Gastroesophageal sphincter (tissue), 4 donors: ENCODE measurements at places on chromosomes 16 and 17.

DNA sequence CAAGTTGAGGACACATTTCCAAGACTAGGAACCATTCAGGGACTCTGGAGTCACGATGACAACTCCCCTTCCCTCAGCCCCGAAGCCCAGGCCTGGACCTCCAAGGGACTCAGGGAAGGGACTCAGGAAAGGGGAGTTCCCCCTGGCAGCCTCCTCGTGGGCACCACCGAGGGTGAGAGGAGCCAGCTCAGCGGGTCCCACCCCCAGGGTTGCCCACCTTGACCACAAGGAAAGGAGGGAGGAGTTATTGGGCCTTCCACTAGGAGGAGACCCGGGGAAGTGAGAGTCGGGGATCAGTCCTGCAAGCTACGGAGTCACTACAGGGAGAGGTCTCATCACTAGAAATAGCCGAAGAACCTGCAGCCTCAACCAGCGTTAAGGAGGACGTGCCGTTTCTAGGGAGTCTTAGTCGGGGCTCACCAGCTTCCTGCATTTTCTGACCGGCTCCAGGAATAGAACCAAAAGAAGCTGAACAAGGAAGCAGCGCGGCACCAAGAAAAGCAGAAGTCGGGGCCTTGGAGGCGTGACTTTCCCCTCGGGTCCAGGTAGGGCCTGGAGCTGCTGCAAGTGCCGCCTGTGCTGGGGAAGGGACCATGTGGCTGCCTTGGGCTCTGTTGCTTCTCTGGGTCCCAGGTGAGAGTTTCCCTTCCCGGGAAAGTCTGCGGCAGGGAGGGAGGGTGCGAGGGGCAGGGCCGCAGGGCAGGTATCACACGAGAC is at the start of gene CD300A:
Gene CD300A, plus strand, starts transcription at position 524 of the 717 bp plus-strand sequence. Its CDS starts 70 bp downstream, at position 594.
- no peak for ATAC-seq

- ATAC-seq, result peak; percentile 80
These were observed 428 bp downstream of the SGSM2 start for GRCh38 chr17:2337544-2338314.

DNA sequence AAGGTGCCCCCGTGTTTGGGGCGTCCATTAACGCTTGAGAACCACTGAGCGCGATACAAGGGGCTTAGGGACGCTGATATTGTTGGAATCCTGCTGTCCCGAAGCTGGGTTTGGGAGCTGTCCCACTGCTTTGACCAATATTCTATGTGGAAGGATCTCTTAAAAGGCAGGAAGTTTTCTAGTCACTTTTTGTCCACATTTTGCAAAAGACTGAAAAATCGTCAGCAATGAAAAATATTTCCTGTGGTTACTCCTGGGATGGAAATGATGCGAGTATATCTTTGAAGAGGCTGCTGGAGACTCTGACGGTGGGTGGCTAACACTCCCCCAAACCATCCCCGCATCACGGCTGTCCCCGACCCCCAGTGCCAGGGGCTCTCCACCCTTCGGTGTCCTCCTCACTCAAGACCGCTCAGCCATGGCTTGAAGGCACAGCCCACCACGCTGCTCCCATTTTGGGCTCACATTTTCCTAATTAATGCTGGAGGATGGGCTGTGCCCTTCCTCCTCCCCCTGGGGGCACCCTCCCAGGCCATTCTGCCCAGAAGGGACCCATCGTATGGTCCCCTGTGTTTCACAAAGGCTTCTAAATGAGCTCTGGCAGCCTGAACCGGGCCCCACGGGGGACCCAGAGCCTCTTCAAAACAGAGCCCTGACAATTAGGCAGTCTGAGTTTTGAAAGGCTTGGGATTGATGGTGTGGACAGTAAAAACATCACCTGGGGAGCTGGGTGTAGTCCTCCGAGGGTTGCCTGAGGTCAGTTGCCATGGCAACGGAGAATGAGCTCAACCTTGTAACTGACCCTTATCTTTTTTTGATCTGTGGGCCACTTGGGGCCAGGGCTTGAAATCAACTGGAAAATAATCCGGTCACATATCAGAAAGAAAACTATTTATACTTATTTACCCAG is 158.6 kb downstream of the C16orf78 start:
- ATAC-seq, result no peak

- ATAC-seq, result no peak
These were observed 105.7 kb upstream of the PLCG2 start for GRCh38 chr16:81673432-81673831.

- no peak for ATAC-seq
These were observed 22.0 kb upstream of the CCL1 start for GRCh38 chr17:34384822-34385605.

- no peak for ATAC-seq
These were observed 12.5 kb downstream of the CDH13 start for GRCh38 chr16:82639263-82639662.

GRCh38 chr17:2795441-2796163 is 636 bp upstream of the RAP1GAP2 start:
- no peak for ATAC-seq

GRCh38 chr17:6686026-6686425 is 27.1 kb downstream of the SLC13A5 start:
- no peak for ATAC-seq

- ATAC-seq, result no peak
These were observed 2.4 kb downstream of the RAP1GAP2 start for GRCh38 chr17:2798678-2799077.

DNA sequence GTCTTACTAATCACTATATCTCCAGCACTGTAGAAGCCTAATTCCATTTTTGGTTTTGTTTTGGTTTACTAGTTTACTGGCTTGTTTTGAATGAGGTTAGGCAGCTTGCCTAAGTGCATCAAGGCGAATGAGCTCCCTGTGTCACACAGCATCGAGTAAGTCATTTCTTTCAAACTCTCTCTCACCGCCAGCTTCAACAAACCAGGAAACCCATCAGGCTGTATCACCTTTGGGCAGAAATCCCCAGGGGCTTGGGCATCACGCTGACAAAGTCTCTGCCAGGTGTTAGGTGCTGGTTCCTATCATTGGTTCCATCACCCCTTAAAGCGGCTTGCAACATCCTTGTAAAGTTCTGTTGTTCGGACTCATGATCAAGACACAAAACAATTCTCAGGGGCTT is 226.6 kb downstream of the GRIN2A start:
- no peak for ATAC-seq

DNA sequence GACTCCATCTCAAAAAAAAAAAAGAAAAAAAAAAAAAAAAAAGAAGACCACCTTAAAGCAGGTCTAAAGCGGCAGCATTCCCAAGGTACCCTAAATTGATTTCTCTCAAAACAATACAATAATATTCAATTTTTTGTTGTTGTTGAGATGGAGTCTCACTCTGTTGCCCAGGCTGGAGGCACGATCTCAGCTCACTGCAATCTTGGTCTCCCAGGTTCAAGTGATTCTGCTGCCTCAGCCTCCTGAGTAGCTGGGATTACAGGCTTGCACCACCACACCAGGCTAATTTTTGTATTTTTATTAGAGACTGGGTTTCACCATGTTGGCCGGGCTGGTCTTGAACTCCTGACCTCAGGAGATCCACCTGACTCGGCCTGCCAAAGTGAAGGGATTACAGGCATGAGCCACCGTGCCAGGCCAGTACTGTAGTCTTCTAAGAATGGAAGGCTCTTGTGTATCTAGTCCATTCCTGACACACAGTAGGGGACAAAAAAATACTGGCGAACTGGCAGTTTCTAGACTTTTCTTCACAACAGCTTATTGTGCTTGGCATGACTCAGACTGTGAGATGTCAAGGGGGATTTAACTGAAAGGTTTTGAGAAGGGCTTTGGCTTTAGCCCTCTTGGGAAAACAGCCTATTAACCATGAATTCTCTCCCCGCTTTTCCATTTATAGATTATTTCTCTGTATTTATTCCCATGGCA is 17.3 kb downstream of the CDR2 start:
- ATAC-seq, result no peak

- ATAC-seq, result no peak
These were observed 1.7 kb upstream of the POLG2 start for GRCh38 chr17:64498308-64499203.

DNA sequence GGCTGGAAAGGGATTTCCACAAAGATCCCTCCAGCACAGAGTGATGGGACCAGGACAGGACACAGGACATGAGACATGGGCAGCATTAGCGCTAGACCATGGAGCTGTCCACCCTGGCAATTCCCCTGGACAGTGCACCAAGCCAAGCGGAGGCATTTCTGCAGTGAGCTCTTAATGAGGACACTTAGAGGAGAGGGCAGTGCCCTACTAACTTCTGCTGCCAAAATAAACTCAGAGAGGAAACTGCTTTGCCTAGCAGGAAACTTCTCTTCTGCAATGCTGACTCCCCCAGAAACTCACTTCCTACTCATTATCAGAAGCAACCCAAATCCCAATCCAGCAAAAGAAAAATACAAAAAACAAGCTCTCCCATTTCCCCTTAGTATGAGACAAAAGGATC is 119.2 kb downstream of the HS3ST2 start:
- ATAC-seq, result no peak

DNA sequence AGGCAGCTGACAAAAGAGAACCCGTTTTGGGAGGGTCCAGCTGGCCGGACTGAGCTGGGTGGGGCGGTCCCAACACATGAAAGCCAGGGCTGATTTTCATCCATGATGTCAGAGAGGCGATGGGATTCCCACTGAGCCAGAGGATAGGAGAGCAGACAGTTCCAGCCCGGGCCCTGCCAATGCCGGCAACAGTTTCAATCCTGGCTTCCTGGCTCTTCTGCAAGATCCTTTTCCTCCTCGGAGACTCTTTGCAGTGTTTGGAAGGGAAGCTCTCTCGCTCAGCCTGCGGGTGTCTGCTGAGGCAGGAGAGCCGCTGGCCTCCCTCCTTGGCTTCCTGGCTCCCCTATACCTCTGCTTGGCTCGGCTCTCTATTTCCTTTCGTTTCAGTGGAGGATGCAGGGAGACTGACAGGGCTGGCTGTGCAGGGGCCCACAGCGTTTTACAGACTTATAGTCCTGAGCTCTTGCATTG is 145.5 kb upstream of the SOX9 start:
- ATAC-seq, result peak; percentile 75

GRCh38 chr17:80281516-80281915 is 20.9 kb downstream of the RNF213 start:
- ATAC-seq, result no peak

DNA sequence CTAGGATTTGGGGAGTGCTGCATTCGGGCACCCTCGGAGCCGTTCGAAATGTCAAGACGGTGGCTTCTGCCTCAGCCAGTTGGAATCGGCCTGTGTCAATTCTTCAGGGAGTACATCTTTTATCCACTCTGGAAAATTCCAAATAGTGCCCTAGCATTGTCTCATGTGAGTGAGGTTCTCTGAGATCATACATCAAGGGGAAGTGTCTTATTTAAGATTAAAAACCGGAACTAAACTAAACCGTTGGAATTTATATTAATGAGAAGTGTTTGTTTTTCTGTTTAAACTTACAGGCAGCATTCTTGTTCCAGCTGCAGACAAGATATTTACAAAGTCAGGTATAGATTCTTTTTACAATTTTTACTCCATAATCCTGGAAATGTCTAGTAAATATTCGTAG is 56.8 kb downstream of the SLC47A1 start:
- no peak for ATAC-seq
